ENCODE measurements at places on chromosomes 6 and 20.

DNA sequence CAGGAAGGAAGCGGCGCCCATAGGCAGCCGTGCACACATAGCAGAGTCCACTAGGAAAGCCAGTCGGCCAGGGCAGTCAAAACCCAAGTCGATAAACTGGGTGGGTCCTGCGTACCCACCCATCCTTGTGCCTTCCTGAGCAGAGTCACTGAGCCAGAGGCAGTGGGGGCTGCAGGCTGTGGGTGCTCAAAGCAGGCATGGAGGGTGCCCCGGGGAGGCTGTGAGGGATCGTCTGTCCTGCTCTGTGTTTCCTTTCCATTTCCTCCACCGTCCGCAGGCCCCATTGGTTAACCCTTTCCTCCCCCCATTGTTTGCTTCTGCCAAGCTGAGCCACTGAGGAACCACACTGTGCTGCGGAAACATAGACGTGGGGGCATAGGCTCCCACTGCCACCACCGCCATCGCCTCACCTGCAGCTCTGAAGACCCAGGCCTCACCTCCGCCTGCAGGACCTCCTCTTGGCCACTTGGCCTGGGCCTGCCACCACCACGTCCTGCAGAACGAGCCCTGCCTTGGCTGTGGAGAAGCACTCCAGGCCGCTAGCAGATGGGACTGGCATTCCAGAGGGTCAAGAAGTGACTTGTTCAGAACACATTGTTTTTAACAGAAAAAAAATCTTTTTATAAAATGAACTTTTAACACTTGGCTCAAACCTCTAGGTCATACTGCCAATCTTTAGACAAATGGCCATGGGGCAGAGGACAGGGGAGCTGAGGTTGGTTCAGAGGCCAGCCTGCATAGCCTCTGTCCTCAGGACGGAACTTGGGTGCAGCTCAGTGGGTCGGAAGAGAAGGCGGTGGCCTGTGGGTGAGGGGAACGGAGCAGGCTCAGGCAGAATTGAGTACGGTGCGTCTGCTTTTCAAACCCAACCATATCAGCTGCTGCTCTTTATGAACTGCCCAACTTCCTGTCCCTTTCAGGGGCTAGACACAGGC, 52.6 kb downstream of the TCP11 start:
- DNase-seq, result no peak

DNA sequence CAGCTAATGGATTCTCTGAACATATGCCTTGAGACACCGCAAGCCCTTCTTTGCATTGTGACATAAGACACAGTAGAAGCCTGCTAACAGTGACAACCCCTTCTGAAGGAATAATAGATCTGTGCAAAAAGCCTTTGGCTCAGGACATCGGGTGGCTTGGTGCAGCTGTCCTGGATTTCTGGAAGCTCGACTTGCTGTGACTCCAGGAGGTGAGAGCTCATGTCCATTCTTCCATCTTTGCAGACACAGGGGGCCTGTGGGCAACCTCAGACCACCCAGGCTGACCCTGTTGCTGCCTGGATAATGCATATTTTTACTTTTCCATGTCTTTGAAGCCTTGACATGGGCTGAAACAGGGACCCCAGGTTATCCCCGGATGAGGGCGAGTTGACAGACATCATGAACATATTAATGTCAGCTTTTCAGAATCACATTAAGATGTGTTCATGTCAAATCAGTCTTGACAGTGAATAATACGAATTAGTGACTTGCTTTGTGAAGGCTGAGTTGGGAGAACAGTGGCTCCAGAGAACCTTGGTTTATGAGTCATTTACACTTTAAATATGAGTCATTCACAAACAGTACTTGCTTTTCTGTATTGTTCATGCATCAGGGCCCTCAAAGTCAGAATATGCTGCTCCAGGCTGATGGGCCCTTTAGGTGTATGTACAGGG, 66.8 kb upstream of the IYD start:
- no peak for DNase-seq

- DNase-seq, result peak; percentile 72
Observed at GRCh38 chr6:147077251-147077650, 127.0 kb upstream of the STXBP5 start.

DNA sequence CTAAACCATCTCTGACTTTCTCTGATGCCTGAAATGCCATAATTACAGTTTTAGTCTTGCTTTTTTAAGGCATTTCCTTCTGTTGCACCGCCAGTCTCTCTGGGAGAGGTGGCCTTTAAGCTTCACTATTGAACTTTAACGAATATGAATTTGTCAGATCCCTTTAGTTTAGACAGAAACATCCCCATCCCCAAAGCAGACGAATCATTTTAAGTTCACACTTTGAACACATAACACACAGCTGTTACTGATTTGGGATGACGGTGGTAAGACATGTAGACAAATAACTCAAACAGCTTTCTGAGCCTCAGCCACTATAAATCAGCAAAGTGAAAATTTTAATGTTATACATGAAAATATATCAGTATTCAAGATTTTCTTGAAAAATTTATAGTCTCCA, 7.2 kb upstream of the IPCEF1 start:
- DNase-seq, result no peak

- no peak for DNase-seq
Observed at GRCh38 chr6:154509421-154510143, 903 bp downstream of the CNKSR3 start.

DNA sequence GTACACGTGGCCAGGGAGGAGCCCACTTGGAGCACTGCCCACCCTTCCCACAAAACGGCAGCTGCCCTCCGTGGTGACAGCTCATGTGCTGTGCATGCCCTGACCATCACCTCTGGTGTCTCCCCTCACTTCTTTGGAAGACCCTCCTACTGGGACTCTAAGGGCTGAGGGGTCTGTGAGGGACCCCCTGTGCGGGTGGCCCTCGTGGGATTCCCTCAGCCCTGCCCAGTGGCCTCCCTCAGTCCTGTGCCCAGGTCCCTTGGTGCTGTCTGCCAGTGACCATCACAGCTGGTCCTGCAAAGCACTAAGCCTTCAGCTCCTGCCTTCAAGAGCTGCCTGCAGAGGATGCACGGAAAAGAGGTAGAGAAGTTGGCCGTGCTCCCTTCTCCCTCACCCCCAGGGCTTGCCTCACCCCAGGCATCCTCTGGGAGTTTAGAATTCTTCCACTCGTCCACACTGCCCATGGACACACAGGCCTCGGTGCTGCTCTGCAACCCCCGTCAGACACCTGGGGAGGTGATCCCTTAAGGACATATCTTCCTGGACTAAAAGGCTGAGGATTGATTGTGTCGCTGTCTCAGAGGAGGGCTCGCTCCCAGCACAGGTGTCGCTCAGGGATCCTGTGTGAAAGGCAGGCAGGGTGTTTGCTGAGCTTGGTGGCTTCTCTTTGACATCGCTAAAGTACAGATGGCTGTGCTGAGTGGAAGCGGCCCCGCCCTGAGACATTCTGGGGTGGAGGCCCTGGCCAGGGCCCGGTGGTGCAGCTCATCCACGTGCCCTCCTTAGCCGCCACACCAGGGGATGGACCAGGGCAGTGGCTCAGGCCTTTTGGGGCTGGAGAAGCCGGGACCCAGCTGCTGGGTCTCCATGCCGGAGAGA, 119.5 kb upstream of the FRMD1 start:
- no peak for DNase-seq

DNA sequence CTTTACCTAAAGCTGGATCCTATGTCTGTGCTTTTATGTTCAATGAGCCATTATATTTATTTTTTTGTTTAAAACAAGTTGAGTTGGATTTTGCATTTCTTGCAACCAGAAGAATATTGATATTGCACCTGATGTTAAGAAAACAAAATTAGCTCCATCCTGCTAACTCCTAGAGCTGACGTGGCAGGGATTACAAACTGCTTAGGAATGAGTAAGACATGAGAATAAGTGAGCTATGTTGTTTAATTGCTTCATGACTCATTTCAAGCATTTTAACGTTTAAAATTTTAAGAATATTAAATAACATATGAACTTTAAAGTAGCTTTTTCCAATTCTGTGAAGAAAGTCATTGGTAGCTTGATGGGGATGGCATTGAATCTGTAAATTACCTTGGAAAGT, 663.5 kb downstream of the EPM2A start:
- no peak for DNase-seq

- DNase-seq, result no peak
Observed at GRCh38 chr6:158669145-158670035, 19.5 kb downstream of the SYTL3 start.

DNA sequence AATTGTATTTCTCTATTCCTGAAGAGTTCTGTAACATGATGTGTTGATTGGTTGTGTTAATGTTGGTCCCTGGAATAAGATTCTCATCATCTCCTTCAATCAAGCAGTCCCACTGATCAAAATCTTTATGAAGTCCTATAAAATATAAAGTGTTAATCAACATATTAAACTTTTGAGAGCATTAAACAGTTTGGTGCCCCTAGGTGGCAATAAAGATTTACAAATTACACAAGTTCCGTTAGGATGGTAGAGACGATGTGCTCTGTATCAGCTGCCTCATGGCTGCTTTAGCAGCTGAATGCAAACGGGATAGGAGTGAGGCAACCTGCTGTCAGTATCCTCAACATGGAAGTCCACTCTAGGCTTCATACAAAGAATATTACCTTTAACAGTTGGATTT, 16.9 kb downstream of the TDRD6 start:
- no peak for DNase-seq

GRCh38 chr6:47117314-47117713, 75.2 kb upstream of the ADGRF1 start:
- DNase-seq, result no peak
